ENCODE measurements at places on chromosomes 1 and 21.

DNA sequence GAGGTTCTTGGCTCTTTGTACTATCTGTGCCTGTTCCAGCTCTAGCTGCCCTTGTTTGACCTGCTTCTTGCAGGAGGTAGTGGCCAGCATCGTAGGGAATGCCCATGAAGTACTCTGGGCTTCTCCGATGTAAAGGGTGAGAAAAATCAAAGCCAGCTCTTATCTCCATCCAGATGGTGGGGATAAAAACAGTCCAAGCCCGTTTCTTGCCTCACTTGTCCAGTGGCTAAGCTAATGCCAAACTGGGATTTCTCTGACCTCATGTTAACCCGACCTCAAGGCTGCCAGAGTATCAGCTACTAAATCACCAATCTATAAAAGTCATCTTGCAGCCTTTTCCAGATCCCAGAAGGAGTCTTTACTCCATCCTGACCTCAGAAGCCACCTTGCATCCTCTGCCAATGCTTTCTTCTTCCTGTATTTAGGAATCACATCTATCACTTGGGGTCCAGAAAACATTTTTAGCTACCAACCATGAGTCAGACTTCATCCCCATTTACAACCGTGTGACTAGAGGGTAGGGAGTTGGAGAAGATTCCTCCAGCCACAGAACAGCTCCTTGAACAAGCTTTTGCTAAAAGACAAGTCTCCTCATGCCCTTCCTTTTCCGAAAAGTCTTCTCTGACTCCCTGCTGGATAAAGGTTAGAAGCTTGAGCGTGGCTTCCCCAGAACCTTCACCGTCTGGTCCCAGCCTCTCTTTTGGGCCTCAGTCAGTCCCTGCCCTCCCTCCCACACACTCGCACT, 35.9 kb downstream of the KCNC4 start:
- DNase-seq, result no peak

- no peak for DNase-seq
Observed at GRCh38 chr1:70376196-70376595, 21.7 kb upstream of the ANKRD13C start.

DNA sequence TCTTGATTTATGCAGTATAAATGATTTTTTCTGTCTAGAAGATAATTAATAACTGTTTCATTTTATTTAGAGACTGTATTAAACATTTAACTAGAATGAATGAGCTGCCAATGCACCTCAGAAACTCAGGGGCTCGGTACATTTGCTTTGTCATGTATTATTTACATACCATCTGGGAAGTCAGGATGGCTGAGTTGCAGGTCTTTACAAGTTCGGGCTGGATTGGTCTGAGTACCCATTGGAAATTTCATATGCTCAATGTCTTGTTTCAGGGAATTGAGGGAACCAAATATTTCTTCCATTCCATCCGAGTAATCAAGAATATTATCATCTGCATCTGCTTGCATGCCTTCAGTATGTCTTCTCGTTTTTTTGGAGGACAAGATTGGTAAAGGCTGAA, 221.7 kb downstream of the COL11A1 start:
- no peak for DNase-seq

DNA sequence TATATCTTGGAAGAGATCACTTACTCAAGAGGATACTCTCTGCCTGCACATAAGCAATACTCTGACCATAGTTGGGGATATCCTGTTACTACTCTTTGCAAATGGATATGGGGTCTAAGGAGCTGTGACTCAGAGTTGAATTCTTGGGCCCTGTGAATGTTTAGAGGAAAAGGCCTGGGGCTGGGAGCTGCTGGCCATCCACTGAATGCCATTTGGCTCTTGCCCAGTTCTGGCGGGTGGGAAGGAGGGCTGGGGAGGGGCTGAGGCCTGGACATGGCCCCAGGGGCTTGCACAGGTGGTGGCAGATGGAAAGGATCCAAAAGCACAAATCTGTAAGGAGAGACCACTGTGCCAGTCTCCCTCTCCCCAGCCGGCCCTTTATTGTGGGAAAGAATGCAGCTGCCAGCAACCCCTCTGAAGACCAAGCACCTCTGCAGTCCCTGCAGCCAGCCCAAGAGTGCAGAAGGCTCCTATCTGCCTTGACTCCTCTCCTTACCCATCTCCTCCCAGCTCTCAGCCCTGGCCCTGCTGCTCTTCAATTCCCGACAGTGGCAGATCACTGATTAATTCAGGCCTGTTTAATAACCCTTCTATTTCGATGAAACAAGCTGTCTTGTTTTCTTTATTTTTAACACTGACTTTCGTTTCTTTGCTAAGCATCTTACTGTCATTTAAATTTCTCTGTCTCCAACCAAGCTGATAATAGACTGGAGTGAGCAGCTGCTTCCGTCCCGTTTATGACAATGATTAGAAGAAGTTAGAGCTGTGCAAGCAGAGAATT, 12.1 kb downstream of the PLXNA2 start:
- no peak for DNase-seq

GRCh38 chr1:221630236-221630635, 111.7 kb downstream of the DUSP10 start:
- DNase-seq, result no peak

DNA sequence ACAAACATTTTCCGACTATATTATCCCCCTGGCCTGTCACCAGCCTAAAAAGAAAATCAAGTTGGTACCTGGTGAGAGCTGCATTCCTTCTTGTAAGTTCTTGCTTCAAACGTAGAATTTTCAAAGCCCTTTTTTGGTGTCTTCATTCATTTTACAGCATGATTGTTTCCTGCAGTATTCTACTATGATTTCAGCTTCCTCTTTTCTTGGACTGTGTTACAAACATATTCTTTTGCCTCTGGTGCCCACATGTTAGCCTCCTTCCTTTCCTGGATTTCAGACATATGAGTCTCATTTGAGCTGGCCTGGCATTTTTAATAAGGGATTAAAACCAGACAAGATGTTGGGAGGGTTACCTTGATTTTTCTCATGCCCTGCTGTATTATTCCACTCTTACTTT, 142.5 kb downstream of the PIGK start:
- DNase-seq, result no peak

DNA sequence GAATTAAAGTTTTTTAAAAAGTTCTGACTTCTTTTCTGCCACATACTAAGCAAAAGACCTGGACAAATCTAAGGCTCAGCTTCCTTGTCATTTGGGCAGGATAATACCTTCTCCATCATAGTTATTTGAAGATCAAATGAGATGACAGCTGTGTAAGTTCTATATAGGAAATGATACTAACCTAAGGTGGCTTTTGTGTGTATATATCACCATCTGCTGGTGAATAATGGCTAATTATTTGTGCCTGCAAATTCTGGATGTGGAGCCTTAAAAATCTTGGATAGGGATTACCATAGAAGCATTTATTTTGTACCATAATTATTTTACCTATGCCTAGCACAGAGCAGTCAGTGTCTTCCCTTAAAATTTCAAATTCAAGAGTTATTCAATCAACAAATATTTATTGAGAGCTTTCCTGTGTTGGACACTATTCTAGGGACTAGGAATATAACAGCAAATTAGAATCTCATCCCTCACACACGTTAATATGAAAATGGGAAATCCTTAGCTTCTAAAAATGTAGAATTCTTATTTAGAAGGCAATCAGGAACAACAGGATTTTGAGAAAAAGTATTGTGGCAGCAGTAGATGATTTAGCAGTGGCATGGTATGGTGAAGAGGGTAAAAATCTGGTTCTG, 89.8 kb downstream of the TMEM200B start:
- DNase-seq, result no peak

- DNase-seq, result no peak
Observed at GRCh38 chr1:111633736-111634247, 14.2 kb downstream of the RAP1A start.

DNA sequence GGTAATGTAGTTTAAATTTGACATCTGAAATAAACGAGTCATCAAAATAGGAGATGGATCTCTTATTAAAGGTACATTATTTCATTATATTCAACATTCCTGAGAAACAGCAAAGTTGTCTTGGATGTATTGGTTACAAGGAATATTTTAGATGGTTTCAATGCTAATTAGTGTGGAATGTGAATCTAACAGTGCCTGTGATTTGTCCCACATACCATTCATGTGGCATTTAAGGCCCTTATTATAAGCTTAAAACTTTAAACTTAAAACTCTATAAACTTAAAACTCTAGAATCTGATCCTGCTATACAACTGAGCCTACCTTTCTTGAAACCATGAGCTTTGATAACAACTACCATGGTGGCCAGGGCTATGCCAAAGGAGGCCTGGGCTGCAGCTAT, at the start of gene KRTAP22-1:
TSS of gene KRTAP22-1 (plus strand) at position 301 of the 400 bp plus-strand sequence.
- no peak for DNase-seq

All from activated CD4-positive, alpha-beta T cell treated with anti-CD3 and anti-CD28 coated beads, Interleukin-2, amount 50 U/mL, for 24 hours (primary cell).